PC-3 (cell line): ENCODE measurements at places on chromosomes 2 and 18. TPM values are rescaled to one million over a fixed set of nuclear protein-coding genes. Genes with fewer than 3 reads are reported as not detected.
A peak's percentile ranks its signal among the peaks of the same experiment; 100 is the strongest.

- DNase-seq = no peak
These were observed 6.9 kb upstream of the MGAT4A start for GRCh38 chr2:98737848-98738247.

DNA sequence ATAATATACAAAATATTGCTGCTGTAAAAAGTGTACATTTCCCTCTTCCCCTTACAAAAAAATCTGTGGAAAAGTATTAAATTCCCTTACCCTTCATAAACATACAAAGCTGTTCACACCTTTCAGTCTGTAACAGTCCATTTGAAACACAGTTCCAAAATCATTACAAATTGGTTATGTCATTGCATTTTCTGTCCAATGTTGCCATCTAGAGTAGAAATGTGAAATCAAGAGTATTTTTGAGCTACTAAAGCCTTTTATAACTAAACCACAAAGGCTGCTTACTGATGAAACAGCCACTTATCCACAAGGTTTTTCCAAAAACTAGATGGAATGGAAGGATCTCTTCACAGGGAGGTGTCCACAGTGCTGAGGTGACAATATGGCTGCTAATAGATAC, 72.5 kb downstream of the SS18 start:
- no peak for DNase-seq

- no peak for DNase-seq
These were observed 60.7 kb upstream of the ITGA4 start for GRCh38 chr2:181396256-181397123.

GRCh38 chr18:75409806-75410205, 17.7 kb downstream of the SMIM21 start:
- DNase-seq = no peak

GRCh38 chr2:154403242-154403790, 295.2 kb upstream of the KCNJ3 start:
- DNase-seq = no peak

The DUSP2 gene
- 6.9 and 16.7 TPM in 2 replicates for total RNA-seq

GRCh38 chr18:7586379-7586778, 19.3 kb downstream of the PTPRM start:
- DNase-seq = no peak

GRCh38 chr2:21095178-21095577, 28.6 kb upstream of the TDRD15 start:
- no peak for DNase-seq

- DNase-seq = peak; percentile 21
These were observed 74.3 kb downstream of the BIN1 start for GRCh38 chr2:127032621-127033020.

GRCh38 chr2:43511199-43511598, 84.6 kb downstream of the THADA start:
- DNase-seq = no peak

The IGFBP5 gene
- total RNA-seq = 140 and 157 TPM in 2 replicates

The TACR1 gene
- not detected in 2 replicates for total RNA-seq

DNA sequence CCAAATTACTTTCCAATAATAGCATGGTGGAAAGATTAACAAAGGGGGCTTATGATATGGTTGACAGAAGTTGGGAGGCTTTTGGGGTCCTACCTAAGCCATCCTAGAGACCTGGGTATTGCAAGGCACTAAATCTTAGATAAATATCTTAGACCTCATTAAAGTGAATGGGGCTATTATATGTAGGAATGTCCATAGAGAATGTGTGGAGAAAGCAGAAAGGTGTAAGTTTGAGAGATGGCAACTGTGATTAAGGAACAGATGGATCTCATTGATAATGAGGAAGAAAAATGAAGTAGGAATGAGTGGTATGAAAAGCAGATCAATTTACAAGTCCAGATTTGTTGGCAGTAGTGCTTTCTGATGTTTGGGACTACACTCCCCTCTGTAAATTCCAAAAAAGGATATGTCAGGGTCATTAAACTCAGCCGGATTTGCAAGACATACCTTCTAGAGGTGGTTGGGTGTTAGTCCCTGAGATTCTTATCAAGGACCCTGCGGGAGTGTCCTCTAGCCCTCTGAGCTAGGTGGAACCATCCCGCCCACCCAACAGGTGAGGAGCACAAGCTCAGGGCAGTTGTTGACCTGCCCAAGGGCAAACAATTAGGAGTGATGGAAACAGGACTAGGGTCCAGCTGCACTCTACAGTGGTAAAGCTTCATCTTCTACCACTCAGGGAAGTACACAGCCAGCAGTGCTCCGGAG, 12.1 kb downstream of the TCF7L1 start:
- no peak for DNase-seq

DNA sequence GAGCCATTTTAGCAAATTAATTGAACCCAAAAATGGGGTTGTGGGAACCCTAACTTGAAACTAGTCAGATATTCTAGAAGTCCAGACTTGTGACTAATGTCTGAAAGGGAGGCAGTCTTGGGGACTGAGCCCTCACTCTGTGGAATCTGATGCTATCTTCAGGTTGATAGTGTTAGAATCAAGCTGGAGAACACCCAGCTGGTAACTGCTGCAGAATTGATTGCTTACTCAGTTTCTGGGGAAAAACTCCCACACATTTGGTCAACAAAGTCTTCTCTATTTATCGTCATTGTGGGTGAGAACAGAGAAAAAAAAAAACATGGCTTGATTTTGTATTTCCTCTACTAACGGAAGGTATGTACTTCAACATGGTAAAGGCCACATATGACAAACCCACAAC, 1925.8 kb upstream of the CELF4 start:
- no peak for DNase-seq

The OR6B2 gene
- total RNA-seq = not detected in 2 replicates

- DNase-seq = no peak
These were observed 1.9 kb downstream of the CTLA4 start for GRCh38 chr2:203869223-203870042.

DNA sequence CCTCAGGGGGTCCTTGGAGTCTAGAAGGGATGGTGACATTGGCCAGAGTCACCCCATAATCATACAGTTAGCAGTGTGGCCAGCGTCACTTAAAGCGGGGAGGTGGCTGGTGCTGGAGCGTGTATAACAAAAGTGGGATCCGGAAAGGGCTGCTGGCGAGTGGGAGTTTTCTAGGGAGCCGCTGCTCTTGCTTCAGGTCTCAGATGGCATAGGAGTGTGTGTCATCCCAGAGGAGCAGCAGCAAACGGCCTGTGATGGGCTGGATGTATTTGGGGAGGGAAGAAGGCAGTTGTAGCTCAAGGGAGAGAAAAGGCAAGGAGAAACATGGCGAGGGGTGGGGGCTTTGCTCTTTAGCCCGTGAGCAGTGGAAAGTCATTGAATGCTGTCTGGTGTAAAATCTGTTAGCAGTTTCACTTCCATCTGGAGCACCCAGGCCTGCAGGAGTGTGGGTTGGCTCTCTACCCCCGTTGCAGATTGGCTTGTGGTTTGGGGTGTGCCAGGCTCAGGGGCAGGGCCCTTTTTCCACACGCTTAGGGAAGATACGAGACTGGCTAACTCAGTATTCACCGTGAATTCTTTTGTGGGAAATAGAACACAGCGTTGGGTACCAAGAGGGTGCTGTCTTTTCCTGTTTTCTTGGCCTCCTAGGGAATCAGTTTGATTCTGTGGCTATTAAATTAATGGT, 120.5 kb downstream of the AGAP1 start:
- DNase-seq = no peak

GRCh38 chr2:124267794-124268193, 242.7 kb downstream of the CNTNAP5 start:
- DNase-seq = no peak

- DNase-seq = peak; percentile 83
These were observed 27.0 kb downstream of the TFPI start for GRCh38 chr2:187527262-187527661.

DNA sequence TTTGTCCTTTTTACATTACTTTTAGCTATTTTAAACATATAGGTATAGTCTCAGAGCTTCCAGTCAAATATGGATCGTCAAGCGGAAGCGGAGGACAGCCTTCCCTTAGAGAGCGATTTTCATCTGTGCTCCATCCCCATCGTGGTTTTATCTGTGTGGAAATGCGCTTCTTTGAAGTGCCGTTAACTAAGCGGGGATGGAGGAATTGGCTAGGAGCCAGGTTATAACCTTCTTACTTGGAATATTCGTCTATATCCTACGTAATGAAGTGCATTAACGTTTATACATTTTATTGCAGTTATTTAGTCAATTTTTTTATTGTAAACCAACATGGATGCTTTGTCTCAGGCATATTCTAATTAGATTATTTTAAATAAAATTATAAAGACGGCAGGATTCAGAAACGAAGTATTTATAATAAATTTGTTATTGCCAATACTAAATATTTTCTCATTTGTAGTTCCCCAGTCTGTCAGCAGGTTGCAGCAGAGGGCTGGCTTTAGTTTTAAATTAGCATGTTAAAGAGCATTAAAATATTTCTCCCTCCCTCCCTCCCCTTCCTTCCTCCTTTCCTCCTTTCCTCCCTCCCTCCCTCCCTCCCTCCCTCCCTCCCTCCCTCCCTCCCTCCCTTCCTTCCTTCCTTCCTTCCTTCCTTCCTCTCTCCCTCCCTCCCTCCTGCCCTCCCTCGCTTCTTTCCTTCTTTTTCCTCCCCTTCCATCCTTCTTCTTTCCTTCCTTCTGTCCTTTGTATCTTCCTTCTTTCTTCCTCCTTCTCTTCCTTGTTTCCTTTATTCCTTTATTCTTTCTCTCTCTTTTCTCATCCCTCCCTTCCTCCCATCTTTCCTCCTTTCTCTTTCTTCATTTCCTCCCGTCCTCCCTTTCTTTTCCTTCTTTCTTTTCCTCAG, 80.6 kb upstream of the DOCK10 start:
- DNase-seq = peak; percentile 65

GRCh38 chr18:7764405-7764804, 197.3 kb downstream of the PTPRM start:
- no peak for DNase-seq

- DNase-seq = no peak
These were observed 225.3 kb upstream of the ARL4C start for GRCh38 chr2:234722176-234722575.

- no peak for DNase-seq
These were observed 41.1 kb downstream of the TPO start for GRCh38 chr2:1454346-1454745.

- no peak for DNase-seq
These were observed 159.0 kb downstream of the ZFP36L2 start for GRCh38 chr2:43067254-43068040.

- no peak for DNase-seq
These were observed 55.1 kb downstream of the AAK1 start for GRCh38 chr2:69588403-69588802.

DNA sequence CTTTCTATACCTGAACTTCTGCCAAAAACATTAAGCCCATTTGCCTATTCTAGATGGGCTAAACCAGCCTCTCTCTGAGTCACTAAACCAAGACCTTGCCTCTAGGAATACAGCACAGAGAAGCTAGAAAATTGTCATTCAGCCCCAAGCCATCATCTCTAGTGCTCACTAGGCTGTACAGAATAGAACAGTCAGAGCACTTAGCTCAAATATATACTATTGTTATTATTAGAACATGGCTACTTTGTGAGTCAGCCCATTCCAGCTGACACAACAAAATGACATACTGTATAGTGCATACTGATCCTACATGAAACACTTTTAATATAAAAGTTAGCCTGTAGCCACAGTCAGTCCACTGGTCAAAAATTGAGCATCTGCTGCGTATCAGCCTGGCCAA, 418.8 kb downstream of the NRXN1 start:
- peak; percentile 38 for DNase-seq

GRCh38 chr2:204280262-204280668, 265.0 kb upstream of the PARD3B start:
- no peak for DNase-seq

GRCh38 chr2:84669122-84669521, 152.8 kb downstream of the DNAH6 start:
- DNase-seq = no peak
